Renal pelvis (tissue), 12 donors: ENCODE measurements at places on chromosomes 11 and 22.

- no peak for DNase-seq
Observed at GRCh38 chr11:69657911-69658625, 17.1 kb downstream of the LTO1 start.

DNA sequence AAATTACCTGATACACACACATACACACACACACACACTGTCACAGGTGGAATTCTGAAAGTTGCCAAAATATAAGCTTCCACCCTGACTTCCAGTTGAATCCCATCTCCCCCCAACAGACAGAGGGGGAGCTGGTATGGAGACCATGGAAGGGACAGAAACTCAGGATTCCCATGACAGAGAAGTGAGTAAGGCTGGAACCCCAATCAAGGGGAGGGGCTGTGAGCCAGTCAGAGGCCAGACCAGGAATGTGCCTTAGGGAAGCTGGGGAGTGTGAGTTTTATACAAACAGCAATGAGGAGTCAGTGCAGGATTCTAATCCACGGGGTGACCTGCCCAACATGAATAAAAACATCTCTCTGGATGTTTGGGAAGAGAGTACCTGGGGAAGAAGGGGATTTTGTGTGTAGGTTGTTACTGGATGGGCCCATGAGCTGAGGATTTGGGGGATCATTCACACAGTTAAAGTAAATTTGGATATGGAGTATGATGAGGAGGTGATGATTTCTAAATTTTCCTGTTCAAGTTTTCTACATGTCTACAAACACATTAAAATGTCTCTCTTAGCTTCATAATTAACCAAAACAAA, 38.7 kb upstream of the TOP3B start:
- no peak for DNase-seq

DNA sequence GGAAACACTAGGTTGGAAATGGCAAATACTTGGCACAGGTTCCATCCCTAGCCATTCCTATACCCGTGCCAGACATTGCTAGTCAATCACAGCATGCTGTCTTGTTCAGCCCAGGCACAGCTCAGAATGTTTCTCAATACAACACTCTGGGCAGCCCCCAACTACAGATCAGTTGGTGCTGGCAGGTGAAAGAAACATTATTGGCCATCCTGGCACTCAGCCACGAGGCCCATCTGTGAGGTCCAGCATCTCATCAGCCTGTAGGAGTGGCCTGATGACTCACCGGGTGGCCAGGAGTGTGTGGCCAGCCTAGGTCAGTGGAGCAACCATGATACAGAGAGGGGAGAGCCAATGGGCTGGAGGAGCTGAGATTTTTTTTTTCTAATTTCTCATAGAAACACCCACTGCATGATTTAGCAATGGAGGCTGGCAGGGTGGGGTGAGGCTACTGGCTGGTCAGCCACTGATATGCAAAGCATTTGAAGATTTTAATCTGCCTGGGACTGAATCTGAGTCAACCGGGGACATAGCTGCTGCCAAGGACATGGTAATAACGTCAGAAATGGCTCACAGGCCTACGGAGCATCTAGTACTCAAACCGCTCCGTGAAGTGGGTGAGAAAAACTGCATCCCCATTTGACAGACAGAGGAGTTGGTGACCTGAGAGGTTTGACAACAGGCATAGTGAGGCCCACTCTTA, 5.4 kb downstream of the MYO18B start:
- no peak for DNase-seq

DNA sequence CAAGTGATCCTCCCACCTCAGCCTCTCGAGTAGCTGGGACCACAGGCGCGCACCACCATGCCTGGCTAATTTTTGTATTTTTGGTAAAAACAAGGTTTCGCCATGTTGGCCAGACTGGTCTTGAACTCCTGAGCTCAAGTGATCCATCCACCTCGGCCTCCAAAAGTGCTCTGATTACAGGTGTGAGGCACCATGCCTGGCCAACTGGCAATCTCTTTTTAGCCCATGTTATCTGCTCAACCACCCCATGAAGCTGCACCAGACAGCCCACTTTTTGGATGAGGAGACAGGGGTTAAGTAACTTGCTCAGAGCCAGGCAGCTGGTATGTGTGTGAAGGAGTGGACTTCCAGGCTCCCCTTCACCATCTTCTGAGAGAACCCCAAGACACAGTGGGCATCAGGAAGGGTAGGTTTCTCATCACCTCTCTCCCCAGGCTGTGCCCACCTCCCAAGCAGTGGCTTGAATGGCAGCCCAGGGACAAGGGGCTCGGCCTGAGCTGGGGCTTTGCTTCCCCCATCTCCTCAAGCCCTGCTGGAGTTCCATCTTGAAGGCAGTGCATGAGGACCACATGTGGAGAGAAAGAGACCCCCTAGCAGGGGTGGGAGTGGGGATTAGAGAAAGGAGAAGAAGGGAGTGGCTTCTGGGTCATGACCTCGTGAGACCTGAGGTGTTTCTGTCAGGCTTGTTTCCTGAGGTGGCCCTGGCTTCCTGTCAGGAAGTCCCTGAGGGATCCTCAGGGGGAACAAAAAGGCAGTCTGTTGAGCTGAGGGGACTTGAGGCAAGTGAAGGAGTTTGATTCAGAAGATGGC, 87.5 kb upstream of the PARVA start:
- no peak for DNase-seq

DNA sequence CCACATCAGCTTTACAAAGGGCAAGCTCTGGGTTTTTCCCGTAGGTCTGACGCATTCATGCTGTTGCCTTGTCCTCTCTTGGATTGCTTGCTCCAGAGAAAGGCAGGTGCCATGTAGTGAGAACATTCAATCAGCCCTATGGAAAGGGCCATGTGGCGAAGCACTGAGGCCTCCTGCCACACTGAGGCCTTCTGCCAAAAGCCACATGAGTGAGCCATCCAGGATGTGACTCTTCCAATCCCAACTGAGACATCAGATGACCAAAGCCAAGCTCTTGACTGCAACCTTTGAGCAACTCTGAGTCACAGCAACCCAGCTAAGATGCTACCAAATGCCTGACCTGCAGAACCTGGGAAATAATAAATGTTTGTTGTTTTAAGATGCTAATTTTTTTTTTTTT, 9.0 kb upstream of the PANX3 start:
- no peak for DNase-seq

DNA sequence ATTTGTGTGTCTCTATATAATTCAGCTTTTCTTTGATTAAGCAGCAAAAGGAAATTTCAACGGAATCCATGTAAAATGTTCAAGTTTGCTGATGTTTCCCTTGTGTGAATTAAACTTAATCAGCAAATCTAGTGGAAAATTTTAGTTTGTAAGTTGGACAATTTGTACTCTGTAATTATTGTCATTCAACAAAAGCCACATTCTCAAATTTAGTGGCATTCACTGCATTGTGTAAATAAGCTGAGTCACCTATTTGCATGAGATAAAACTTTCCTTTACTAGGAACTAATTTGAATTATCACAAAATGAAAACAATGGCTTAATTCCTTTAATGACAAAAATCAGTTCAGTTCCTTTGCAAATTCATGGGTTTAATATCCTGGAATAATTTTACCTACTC, 784.2 kb upstream of the CCDC179 start:
- DNase-seq, result no peak

DNA sequence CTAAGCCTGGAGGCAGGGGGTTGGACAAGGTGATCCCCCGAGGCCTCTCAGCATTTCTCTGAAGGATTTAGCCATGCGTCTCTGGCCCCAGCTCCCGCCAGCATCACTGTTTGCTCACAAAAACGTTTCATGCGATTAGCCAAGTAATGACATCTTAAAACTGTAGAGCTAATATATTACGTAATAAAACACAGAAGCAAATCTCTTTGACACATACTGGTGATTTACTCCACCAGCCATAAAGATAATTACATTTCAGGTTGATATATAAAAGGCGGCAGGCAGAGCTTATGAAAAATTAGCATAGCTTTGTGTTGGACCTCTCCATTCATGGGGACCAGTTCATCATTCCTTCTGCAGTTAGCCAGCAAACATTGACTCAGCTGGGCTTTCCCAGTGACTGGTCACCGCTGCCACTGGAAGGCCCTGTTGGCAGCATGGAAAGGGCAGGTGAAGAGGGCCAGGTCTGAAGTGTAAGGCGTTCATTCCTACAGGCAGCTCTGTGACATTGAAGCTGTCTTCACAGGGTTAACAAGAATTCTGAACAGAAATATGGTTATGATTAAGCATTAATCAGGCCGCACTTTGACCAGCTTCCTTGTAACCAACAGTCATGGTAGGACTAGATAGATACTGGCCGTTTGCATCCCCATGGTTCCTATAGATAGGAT, 150.3 kb downstream of the NECTIN1 start:
- DNase-seq, result no peak

DNA sequence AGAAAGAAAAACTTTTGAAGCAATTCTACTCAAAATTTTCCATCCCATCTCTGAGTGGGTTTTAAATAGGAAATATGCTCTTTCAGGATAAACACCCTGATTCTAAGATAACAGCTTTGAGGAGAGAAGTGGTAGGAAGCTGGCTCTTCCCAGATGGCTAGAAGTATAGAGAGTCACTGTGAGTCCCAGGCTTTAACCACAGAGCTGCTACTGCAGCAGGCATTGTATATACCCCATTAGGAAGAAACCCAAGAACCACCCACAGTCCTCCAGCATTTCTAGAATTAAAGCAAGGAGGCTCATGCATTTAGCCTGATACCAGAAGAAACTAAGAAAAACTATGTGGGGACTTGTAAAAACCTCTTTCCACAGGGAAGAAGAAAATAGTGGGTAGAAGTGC, 1405.6 kb upstream of the TENM4 start:
- no peak for DNase-seq

DNA sequence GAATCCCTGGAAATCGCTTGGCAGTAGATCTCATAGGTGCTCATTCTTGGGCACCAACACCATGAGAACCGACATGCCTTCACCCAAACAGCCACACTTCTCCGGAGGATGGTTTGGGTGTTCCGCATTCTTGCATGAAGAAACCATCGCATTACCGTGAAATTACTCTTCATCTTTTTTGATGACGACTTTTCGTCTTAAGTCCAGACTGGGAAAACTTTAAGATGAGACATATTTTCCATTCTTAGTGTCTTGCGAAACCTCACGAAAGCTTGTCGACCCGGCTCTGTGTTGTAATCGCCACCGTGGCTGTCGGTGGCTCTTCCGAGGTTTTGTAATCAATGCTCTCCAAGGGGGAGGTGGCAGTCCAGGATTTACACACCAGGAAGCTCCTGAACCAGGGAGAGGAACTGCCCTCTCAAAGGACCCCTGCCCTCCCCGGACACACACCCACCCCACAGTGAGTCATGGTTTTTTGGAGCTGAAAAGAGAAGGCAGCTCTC, 1.7 kb downstream of the TOM1 start:
- DNase-seq, result no peak

- DNase-seq, result no peak
Observed at GRCh38 chr22:31465307-31465706, 24.3 kb downstream of the EIF4ENIF1 start.

DNA sequence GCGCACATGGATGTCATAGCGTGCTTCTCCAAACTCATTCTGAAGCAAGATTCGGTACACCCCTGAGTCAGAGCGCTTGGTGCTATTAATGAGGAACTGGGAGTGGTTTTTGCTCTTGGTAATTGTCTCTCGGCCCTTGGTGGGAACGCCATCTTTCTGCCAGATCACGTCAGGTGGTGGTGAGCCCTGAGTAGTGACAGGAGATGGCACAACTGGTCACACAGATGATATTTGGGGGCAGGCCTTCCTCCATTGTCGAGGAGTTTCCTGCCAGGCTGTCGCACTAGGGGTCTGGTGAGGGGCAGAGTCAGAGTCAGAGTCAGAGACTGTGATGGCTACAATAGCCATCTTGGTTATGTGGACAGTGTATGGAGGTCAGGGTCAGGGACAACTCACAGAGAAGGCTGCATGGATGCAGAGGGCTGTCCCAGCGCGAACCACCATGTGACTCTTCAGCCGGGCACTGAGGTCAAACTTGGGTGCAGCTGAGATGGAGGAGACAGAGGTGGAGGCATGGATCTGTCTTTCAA, 9.3 kb downstream of the TMEM86A start:
- DNase-seq, result no peak

- no peak for DNase-seq
Observed at GRCh38 chr11:134566311-134566710, 154.3 kb upstream of the B3GAT1 start.

DNA sequence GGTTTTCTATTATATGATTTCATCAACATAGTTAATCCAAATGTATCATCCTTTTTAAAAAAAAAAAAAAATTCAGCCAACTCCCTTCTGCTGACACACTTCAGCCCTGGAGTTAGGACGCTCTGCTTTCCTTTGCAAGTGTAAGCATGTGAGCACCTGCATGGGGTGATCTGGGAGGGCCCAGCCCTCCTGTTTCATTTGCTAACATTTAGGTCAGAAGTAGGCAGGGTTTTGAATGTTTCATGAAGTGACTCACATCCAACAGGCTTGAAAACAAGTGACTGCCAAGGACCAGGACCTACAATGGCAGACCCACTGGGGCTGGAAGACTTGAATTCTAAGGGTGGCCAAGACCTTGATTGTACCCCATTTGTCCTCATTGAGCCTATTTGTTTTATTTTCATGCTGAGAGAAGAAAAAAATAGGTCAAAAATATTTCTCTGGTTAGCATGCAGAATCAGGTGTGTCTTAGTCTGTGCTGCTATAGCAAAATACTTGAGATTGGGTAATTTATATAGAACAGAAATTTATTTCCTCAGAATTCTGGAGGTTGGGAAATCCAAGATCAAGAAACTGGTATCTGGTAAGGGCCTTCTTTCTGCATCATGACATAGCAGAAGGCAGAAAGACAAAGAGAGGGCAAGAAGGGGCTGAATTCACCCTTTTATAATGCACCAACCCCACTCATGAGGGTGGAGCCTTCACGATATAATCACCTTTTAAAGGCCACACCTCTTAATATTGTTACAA, 137.6 kb downstream of the CD44 start:
- DNase-seq, result no peak

DNA sequence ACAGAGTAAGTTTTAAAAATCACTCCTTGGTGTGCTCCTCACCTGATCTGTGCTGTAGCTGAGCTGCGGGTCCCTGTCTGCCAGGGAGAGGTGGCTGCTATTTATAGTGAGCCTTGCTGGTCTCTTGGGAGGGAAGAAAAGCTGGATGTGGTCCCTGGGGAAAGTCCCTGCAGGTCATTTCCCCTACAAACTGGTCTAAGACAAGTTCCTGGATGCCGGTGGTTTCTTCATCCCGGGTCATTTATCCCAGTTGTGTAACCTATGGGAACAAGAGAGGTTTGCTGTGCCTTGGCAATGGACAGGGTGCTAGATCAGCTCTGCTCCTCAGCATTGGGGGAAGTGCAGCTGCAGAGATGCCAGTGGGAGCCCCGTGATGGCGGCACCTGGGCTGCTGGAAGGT, at the start of gene SAA2:
Gene SAA2 (minus strand): TSS at position 108 of the 400 bp plus-strand sequence. CDS start 657 bp downstream, outside the sequence.
- no peak for DNase-seq

- DNase-seq, result no peak
Observed at GRCh38 chr11:71076525-71077304, 175.7 kb downstream of the SHANK2 start.

GRCh38 chr11:114213622-114214021, 82.6 kb upstream of the NNMT start:
- DNase-seq, result no peak

- no peak for DNase-seq
Observed at GRCh38 chr11:10484461-10485180, 29.6 kb downstream of the AMPD3 start.

GRCh38 chr11:77081976-77082836, 15.4 kb downstream of the CAPN5 start:
- no peak for DNase-seq
